ENCODE measurements at places on chromosomes 1 and 21. TPM values are rescaled to one million over a fixed set of nuclear protein-coding genes. Genes with fewer than 3 reads are reported as not detected.

GRCh38 chr1:60145771-60146170, 72.2 kb upstream of the C1orf87 start:
- no peak for DNase-seq

DNA sequence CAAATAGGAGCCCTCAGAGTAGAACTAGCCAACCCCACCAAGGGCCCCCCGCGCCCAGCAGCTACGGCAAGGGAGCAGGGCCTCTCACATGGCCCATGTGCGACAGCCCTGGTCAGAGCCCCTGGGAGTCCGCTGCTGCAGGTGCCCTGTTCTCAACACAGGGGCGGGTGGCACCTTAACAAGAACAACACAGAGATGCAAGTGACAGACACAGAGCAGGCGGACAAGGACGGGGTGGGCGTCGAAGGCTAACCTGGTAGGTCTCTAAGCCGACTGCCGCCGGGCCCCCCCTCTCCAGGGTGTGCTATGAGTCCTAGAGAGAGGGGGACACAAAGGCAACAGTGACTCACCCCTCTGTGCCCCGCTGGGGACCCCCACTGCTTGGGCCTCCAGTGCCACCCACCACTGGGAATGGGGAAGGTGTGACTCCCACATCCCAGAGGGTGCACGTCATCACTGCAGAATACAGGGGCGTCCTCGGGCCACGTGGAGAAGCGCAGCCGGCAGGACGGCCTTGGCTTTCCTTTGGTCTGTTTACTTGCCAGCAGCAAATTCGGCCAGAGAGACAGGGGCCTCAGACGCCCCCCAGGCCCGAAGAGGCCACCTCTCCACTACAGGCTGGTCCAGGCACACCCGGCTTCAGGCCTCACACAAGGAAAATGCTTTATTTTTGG, 44.8 kb downstream of the PRDM15 start:
- peak; percentile 40 for DNase-seq

- DNase-seq, result no peak
Observed at GRCh38 chr21:16789636-16790035, 723.2 kb upstream of the CXADR start.

GRCh38 chr21:33828083-33828482, 87.5 kb downstream of the ATP5PO start:
- no peak for DNase-seq

GRCh38 chr1:44696789-44697345, 22.4 kb downstream of the ARMH1 start:
- DNase-seq, result no peak

DNA sequence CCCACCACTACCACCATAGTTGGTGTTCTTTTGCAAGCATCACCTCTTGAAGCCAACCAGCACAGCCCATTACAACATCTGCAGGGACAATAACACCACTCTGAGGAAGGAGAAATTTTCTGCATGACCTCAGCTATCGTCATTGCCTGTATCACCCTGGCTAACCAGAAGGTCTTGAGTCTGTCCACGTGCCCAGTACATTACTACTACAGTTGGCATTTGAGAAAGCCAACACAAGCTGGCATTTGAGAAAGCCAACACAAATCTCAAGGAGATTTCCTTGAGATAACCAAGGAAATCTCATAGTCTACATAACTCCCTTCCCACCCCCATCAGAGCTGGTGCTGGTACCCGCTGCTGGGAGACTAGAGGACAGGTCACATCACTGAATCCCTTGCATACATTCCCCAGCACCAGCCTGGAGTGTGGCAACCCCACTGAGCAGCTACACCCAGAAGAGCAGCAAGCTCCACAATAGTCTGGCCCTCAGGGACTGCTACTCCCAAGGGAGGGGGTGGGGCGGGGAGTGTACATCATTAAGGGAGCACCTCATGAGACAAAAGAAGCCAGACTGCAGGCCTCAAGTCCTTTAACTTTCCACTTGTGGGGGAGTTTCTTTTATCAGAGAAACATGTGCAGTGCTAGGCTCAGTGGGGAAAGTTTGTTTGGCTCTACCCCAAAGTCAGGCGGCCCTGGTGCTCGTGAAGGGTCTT, 46.0 kb upstream of the GUCA2A start:
- DNase-seq, result no peak

DNA sequence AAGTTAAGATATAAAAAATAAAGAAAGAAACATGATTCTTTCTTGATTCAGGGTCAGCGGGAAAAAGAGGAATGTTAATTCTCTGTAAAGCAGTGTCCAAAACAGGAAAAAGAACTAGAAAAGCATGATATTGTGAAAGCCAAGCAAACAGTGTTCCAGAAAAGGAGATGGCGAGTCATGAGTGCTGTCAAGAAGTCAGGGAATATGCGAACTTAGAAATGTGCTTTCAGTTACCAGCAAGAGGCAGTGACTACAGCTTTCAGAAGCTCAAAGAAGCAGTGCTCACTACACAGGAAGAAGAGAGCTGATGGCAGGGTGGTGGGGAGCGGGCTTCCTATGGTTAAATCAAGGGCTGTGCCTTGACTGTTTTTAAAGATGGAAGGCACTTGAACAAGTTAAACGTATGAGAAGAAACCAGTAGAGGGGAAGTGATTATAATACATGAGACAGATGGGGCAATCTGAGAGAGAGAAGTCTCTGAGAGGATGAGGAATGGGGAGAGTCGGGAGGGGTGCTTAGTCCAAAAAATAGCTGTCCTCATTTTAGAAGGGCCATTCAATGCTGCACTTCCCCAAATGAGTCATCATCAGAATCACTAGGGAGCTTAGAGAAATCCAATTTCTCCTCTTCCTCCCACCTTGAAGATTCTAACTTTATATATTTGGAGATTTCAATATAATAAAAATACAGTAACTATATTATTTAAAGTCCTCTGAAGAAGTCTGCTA, 90.4 kb downstream of the KCNK1 start:
- DNase-seq, result no peak

DNA sequence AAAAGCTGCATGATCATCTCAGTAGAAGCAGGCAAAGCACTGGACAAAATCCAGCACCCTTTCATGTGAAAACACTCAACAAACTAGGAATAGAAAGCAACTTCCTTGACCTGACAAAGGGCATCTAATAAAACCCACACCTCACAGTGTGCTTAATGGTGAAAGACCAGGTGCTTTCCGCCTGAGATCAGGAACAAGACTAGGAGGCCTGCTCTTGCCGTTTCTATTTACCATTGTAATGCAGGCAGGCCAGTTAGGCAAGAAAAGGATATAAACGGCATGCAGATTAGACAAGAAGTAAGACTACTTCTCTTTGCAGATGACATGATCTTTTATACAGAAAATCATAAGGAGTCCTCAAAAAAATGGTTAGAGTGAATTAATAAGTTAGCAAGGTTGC, 37.2 kb downstream of the SLC37A1 start:
- DNase-seq, result peak; percentile 22

GRCh38 chr1:58434607-58435006, 111.9 kb downstream of the OMA1 start:
- no peak for DNase-seq

The FCGR3A gene
- 8.8 TPM for total RNA-seq

The KANK4 gene
- total RNA-seq, result not detected

The TCP10L gene
- total RNA-seq, result 3.9 TPM

The COA7 gene
- total RNA-seq, result 7.6 TPM

The FAM76A gene
- 3.4 TPM for total RNA-seq

The IPP gene
- total RNA-seq, result 5.5 TPM
